ELR (cell line): ENCODE measurements at places on chromosomes 4 and X.

DNA sequence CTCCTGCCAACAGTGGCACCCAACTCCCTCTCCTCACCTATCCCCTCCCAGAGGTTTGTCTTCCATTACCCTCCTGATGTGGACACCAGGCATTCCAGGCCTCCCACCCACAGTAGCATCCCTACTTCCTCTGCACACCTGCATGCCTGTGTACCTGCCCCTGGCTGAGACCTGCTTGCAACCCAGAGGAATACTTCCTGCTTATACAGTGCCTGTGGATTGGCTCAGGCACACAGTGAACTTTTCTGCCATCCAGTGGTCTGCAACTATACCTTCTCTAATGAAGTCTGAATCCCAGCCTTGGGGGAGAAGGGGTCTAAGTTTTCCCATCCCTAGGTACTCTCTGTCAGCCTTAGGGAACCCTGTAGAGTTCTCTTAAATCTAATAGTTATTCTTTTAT lies 169.9 kb downstream of the IQCM start:
- peak; percentile 2 for DNase-seq

- DNase-seq: no peak
Measured at GRCh38 chr4:139675651-139676050, 10.0 kb downstream of the MGST2 start.

GRCh38 chrX:14029039-14029424 lies 660 bp downstream of the GEMIN8 start:
- peak; percentile 22 for DNase-seq

- no peak for DNase-seq
Measured at GRCh38 chrX:12440246-12440645, 302.0 kb downstream of the FRMPD4 start.

- DNase-seq: no peak
Measured at GRCh38 chrX:40140706-40141499, 43.1 kb upstream of the BCOR start.

GRCh38 chrX:132393992-132394391 lies 94.8 kb downstream of the MBNL3 start:
- no peak for DNase-seq

DNA sequence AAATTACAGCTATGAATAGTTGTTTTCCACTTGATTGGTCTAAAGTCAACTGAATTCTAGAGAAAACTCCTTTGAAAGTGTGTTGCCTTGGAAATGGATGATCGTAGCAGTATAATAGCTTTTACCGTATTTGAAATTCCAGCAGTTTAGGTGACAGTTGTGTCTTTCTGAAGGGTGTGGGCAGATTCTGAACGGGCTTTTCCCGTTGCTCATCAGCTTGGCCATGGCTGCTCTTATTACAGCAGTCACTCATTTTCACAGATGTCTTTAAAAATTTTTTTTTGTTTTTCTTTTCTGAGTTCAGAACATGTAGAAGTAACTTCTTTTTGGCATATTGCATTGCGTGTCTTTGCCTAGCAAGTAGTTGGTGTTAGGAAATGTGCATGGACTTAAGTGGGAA lies 69.6 kb upstream of the SLC4A4 start:
- DNase-seq: no peak

- no peak for DNase-seq
Measured at GRCh38 chrX:576904-577560, 53.6 kb upstream of the SHOX start.

DNA sequence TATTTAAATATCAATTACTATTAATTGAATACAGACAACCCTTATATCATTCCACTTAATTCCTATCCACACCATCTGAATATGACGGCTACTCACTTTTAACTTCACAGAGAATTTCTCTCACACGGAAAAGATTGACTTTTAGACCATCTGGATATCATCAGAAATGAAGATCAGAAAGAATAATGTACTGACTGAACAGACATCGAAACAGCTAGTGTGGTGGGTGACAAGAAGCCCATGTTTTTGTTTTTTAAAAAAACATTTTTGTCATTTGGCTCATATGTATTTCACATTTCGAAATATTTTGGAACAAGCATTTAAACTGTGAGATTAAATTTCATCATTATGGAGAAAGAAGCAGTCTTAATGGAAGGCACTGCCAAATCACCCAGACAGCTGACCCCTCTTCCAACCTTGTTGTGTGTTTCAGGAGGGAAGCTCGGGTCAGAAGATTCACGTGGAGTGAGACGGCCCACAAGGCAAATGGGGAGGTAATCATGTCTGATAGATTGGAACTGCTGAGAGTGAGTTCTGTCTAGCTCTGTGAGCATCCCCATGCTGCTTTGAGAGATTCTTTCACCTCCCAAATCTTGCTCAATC lies 204.2 kb upstream of the RASGEF1B start:
- DNase-seq: no peak

DNA sequence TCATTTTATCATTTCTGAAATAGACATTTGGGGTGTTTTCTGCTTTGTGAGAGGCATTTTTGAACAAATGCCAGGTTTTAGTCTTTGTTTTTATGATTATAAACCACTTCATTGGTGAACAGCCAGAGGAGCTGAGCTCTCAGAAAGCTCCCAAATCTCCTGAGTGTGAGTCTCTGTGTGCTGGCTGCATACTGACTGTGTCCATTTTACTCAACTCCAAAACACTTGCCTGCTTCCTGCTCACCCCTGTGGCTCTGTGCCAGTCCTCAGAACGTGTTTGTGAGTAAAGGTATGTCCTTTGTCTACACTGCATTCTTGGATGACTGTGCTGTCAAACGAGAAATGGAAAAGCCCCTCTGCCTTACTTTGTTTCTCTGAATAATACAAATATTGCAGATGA lies 5.4 kb upstream of the LRAT start:
- peak; percentile 16 for DNase-seq

GRCh38 chr4:8368061-8368481 lies 72.5 kb downstream of the ACOX3 start:
- DNase-seq: no peak

DNA sequence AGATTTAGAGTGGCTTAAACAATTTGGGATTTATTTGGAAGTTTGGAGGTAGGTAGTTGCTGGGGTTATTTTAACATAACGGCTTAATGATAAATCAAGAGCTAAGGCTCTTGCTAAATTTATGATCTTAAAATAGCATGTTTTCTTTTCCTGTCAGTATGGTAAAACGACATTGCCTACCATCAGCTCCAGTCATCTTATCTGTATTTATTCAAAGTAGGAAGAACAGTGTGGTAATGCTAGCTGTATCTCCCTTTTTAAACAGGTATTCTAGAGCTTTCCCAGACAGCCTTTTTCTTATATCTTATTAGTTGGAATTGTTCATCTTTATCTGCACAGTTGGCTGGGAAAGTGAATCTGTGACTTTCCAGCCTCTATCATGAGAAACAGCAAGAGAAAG lies 110.2 kb downstream of the SLC4A4 start:
- DNase-seq: no peak

DNA sequence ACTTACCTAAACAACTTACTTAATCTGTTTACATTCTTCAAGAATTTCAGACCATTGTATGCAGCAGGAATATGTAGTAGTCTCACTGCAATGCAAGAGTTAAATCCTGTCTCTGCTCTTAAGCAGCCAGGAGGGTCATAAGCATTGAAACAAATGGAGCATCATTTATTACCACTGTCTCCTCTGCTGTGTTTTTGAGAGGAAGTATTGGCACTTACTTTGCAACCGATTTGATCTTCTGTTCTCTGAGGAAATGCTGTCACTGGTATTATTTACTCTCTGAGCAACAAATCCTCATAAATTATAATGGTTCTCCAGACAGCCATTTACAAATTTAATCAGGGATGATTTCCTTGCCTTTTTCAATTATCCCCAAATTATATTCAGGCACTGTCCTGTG lies 1367.1 kb downstream of the STIM2 start:
- DNase-seq: no peak

DNA sequence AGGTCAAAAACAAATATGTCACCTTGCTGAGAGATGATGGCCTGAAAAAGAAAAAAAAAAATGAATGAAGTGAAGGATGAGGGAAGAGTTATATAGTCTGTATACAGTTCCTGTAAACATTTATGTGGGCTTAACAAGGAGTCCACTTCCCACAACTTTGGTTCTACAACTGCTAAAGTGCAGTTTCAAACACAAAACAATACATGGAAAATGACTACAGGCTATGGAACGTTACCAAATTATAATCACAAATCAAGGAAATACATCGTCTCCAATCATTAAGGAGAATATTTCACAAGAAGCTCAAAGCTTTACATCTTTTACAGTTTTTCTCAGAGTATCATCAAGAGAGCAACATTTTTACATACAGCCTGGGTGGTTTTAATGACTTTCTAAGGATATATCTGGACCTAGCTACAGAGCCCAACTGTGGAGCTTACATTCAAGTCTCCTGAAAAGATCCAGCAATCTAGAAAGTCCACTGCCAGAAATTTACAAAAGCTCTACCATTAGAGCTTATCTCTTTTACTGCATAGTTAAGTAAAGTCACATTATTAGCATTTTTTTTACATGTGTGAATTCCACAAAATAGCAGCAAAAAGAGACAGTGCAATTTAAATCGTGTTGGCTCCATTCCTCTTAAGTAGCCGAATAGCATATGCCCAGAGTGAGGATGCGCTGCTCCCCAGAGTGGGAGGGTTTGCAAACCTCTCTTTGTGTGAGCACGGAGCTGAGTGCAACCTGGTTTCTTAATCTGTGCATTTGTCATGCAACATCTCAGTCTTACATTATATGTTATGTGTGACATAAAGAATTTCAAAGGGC lies 128.3 kb downstream of the MANBA start:
- no peak for DNase-seq

GRCh38 chr4:85391589-85392410 lies 83.2 kb upstream of the ARHGAP24 start:
- no peak for DNase-seq

GRCh38 chr4:5638976-5639375 lies 69.4 kb downstream of the EVC2 start:
- peak; percentile 86 for DNase-seq

- peak; percentile 89 for DNase-seq
Measured at GRCh38 chr4:14916554-14917297, 85.6 kb upstream of the CPEB2 start.

GRCh38 chr4:85909851-85910250 lies 434.9 kb downstream of the ARHGAP24 start:
- DNase-seq: no peak

DNA sequence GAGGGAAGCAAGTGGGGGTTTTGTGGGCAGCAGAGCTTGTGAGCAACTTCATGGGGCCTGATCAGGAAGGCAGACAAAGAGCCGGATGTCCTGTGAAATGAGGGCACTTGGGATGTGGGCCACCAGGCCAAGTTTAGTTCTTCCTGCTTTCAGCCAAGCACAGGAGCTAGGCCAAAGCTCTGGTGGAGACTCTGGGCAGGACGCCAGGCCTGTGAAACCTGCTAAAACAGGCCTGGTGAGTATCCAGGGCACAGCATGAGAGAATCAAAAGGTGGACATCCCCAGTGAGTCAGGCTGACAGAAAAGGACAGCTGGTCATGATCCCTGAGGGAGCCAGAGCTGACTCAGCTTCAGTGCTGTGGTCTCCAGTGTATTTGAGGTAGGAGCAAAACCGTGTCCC lies 95.7 kb downstream of the NPNT start:
- DNase-seq: peak; percentile 49

DNA sequence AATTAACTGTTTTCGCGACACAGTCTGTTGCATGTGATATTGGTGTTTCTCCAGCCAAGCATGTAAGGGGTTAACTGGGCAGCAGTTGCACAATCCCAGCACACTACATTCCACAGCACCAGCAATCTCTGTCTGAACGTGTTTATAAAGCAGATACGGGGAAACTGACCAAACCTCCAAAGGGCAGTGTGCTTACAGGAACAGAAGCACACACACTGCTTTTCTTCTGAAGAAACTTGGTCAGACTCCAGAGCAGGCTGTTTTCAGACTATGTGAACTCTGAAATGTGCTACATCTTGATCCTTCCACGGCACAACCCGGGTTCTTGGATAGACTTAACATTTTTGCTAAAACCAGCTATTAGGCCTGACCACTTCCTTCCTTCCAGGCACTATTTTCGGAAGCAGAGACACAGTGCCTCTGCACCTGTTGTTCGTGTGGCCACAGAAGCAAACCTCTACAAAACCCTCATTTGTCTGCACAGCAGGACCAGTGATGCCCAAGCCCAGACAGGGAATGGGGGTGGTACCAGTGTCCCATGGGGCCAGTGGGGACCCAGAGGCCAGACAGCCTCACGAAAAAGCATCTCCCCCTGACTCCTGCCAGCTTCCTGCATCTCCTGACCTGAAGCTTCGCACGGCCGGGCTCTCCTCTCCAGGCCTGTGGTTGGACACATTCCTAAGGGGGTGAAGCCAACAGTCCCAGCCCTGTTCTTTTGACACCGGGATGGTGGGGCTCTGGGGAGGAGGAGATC lies 90.1 kb downstream of the IRF2 start:
- peak; percentile 77 for DNase-seq

DNA sequence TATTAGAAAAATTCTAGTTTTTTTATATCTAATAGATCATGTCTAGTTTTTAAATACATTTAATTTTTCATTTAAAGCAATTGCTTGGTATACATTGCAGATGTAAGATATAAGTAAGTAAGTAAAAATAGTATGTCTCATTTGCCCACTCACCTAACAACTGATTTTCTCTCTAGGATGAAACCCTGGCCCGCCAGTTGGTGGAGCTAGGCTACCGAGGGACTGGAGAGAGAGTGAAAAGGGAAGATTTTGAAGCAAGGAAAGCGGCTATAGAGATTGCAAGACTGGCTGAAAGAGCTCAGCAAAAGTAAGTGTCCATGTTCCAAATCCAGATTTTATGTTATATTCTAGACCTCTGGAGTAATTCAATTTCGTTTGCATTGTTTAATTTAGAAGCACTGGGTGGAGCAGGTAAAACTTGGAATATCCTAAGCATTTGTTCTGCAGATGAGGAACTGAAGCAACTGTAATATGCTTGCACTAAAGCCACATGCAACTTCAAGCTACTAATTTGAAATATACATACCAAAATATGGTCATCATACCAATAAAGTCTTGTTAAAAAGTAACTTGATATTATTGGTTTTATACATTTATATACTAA lies 27.1 kb downstream of the CFAP299 start:
- peak; percentile 43 for DNase-seq

- DNase-seq: no peak
Measured at GRCh38 chr4:52846502-52846901, 15.6 kb upstream of the RASL11B start.

GRCh38 chr4:120722655-120723054 lies 199.9 kb downstream of the PRDM5 start:
- DNase-seq: no peak

DNA sequence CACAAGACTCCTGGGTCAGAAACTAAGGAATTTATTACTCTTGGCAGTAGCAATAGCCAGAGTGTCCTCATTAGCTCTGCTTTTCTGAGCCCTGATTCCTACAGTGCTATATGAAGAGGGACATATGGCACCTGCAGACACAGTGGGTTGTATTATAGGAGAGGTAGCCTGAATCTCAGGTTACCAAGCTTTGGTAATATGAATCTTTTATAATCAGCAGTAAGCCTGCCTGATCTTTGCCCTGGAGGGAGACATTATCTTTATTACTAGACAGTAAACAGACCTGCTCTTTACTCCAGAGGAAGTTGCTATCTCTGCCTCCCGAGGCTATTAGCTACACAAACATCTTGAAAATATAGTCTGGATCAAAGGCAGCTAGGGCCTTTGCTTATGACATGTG lies 62.5 kb upstream of the HOPX start:
- no peak for DNase-seq

- no peak for DNase-seq
Measured at GRCh38 chr4:147339100-147339499, 141.8 kb upstream of the EDNRA start.
